CD4-positive, alpha-beta T cell treated with Interferon alpha-2 for 1 hour (primary cell): ENCODE measurements at places on chromosomes 13 and 19.
A peak's percentile ranks its signal among the peaks of the same experiment; 100 is the strongest.

DNA sequence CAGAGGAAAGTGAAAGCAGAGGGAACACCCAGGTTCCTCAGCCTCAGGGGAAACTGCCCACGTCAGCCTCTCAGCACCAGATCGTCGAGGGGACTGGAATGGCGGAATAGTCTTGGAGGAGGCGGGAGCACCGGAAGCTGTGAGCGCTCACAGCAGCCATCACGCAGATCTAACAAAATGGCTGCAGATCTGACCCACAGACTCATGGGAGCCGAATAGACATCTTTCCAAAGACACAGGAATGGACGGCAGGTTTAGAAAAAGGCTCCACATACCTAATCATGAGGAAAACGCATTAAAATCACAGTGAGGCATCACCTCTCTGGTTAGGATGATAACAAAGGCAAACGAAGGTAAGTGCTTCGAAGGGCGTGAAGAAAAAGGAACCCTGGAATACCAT is 11.8 kb upstream of the LILRA2 start:
- no peak for DNase-seq

GRCh38 chr19:29287061-29287460 is 74.1 kb upstream of the UQCRFS1 start:
- no peak for DNase-seq

DNA sequence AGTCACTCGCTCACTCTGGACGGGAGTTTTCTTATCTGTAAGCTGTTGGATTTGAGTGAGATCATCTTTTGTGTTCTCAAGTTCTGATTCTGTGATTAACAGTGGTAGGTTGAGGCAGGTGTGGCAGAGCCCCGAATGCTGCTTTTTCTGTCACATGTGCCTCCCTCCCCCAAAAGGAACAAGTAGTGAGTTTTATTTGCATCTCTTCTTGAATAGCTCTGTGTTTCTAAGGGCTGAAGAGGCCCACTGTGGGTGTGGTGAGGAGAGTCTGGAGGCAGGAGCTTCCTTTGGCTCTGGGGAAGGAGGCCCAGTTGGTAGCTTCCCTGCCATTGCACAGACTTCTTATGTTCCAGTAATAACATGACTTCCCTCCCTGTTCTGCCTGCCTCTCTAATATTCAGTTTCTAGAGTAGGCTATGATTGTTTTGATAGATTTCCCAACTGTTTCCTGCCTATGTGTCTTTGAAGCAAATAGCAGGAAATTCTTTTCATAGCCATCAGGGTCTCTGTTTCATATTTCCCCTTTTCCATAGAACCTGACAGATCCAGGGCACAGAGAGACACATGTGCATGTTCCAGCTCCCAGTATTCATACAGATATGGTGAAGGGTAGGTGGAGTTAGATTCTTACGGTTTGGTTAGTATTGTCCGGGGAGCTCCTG is 23.9 kb upstream of the CXCL17 start:
- DNase-seq = no peak

GRCh38 chr13:66665991-66666390 is 564.1 kb downstream of the PCDH9 start:
- DNase-seq = no peak

GRCh38 chr19:17086120-17086519 is 10.5 kb downstream of the MYO9B start:
- no peak for DNase-seq

DNA sequence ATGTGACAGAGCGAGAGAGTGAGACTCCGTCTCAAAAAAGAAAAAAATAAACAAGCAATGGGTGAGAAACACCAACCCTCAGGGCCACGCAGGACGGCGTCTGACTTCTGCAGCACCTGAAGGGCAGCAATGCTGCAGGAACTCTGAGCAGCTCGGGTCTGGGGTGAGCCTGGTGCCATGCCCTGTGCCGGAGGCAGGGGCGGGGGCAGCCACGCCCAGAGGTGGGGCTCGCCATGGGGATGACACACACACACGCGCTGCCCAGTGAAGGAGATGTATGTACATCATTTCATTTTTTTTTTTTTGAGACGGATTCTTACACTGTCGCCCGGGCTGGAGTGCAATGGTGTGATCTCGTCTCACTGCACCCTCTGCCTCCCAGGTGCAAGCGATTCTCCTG is 24.3 kb downstream of the GPX4 start:
- no peak for DNase-seq

GRCh38 chr13:73480779-73481559 is 422.2 kb downstream of the KLF5 start:
- no peak for DNase-seq

GRCh38 chr13:24203811-24204210 is 43.3 kb downstream of the SPATA13 start:
- DNase-seq = peak; percentile 30

DNA sequence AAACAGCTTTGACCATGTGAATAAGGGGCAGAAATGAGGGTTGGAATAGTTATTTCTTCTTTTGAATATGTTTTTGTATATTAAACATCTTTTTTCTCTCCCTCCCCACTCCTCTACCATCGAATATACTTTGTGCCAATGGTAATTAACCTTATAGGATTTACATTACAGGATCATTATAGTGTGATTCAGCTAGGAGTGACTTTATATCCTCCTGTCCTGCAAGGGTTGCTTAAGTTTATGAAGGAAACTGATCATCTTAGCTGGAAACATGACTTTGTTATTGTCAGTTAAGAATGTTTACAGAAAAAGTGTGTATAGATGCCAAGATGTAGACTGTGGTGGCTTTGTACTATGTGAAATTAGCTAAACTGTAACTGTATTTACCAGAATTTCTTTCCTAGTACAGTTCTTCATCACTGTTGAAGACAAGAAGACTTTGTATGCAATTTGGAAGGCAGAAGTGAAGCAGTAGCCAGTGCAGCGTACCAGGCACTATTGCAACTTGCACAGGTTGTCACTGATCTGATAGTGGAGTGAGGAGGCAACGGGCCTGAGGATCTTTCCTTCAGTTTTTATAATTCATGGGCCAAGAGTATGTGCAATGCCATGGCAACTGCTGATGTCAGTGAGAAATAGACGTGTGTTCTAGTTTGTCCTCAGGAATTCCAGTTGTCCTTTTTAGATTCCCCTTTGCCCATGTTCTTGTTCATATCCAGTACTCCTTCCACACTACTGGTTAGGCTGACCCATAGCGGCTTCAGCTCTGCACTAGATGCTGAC is 8.2 kb upstream of the PAN3 start:
- no peak for DNase-seq

GRCh38 chr19:46932346-46932745 is 71.5 kb downstream of the ARHGAP35 start:
- no peak for DNase-seq

- peak; percentile 18 for DNase-seq
These were observed 1124.9 kb downstream of the EFNB2 start for GRCh38 chr13:105410602-105411001.

DNA sequence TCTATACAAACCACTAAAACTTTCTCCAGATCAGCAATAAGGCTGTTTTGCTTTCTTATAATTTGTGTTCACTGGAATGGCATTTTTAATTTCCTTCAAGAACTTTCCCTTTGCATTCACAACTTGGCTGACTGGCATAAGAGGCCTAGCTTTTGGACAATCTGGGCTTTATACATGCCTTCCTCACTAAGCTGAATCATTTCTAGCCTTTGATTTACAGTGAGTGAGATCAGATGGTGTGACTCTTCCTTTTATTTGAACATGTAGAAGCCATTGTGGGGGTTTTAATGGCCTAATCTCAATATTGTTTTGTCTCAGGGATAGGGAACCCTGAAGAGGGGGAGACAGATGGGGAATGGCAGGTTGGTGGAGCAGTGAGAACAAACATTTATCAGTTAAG is 82.7 kb downstream of the FOXO1 start:
- no peak for DNase-seq

- DNase-seq = no peak
These were observed 44.7 kb downstream of the CACNA1A start for GRCh38 chr19:13461536-13461935.

DNA sequence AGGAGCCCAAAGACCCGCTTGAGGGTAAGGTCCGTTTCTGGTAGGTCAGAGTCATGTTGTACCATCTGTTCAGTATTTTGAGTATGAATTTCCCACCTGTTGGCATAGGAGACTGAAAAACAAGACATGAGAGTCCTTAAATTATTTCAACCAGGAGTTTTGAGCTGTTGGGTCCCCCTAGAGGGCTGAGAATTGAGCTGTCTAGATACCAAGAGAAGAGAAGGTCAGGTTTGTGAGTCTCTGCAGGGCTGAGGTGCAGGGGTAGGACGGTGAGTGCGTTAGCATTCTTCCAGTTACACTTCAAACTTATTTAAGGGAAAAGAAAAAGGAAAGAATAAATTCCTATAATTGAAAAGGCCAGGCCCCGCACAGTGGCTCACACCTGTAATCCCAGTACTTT is 5.0 kb downstream of the CBLC start:
- DNase-seq = no peak

GRCh38 chr13:39494006-39494405 is 109.0 kb downstream of the LHFPL6 start:
- DNase-seq = no peak

DNA sequence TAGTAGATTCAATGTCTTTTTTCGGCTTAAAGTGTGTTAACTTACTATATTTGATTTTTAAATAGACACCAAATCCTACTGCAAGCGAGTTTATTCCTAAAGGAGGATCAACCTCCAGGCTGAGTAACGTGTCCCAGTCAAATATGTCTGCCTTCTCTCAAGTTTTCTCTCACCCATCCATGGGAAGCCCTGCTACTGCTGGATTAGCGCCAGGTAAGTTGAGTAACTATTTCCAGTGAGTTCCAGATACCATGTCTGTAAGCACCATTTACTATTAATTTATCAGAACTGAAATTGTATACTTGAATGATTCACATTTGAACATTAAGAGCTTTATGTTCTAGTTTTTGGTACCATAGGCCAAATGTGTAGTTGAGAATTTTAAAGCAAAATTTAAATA is 81.8 kb downstream of the PAN3 start:
- no peak for DNase-seq

- DNase-seq = no peak
These were observed 3.0 kb downstream of the APC2 start for GRCh38 chr19:1452802-1453524.

GRCh38 chr19:41872775-41873647 is 4.1 kb upstream of the CD79A start:
- DNase-seq = peak; percentile 74
